Activated T-helper 1 cell treated with anti-CD3 and anti-CD28 coated beads, Interleukin-2, amount 50 U/mL, for 16 hours (primary cell): ENCODE measurements at places on chromosomes 7 and 10.

DNA sequence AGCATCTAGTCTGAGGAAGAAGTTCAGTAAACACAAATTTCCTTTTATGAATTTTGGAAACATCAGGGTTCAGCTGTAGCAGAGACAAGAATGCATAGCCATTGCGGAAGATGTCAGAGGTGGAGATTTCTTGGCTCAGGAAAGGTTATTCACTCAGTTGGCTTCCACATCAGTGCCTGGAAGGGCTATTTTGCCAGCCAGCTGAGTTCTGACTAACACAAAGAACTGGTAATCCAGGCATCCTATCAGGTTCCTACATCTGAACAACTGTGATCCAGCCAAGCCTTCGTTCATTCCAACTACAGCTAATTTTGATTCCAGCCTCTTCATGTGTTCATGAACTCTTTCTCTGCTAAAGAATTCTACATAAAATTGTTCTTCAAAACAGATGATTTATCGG lies 965.6 kb downstream of the XPNPEP1 start:
- DNase-seq: no peak

DNA sequence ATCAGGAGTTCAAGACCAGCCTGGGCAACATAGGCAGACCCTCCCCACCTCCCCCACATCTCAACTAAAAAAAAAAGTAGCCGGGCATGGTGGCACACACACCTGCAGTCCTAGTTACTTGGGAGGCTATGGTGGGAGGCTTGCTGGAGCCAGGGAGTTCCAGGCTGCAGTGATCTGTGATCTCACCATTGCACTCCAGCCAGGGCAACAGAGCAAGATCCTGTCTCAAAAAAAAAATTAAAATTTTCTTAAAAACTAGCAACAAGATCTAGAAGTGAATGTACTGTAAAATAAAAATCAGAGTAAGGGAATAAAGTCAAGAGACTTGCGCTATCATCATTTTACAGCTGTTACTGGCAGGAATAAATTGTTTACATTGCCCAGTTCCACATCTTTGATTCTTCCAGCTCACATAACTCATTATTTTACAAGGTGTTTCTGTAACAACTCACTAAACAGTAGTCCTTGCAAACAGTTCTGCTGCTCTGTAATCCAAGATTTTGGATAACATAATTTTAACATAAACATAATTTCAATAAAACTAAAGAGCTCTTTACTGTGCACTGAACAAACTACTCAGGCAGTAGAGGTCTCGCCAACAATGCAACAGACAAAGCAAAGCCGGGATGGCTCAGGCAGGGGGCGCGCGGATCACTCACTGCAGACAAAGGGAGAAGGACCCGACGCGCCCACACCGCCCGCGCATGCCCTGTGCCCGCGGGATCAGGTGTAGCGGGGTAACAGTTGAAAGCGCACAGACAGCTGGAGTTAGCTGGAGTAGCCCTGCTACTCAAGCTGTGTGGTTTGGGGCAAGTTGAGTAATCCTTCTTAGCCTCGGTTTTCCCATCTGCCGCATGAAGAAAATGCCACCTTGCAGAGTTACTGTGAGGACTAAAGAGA lies 73.3 kb upstream of the NFE2L3 start:
- DNase-seq: peak; percentile 67

GRCh38 chr7:42217548-42217947 lies 19.5 kb downstream of the GLI3 start:
- DNase-seq: no peak

GRCh38 chr7:135795846-135796570 lies 47.4 kb upstream of the FAM180A start:
- DNase-seq: no peak

GRCh38 chr7:96495751-96496216 lies 173.9 kb upstream of the SLC25A13 start:
- no peak for DNase-seq

DNA sequence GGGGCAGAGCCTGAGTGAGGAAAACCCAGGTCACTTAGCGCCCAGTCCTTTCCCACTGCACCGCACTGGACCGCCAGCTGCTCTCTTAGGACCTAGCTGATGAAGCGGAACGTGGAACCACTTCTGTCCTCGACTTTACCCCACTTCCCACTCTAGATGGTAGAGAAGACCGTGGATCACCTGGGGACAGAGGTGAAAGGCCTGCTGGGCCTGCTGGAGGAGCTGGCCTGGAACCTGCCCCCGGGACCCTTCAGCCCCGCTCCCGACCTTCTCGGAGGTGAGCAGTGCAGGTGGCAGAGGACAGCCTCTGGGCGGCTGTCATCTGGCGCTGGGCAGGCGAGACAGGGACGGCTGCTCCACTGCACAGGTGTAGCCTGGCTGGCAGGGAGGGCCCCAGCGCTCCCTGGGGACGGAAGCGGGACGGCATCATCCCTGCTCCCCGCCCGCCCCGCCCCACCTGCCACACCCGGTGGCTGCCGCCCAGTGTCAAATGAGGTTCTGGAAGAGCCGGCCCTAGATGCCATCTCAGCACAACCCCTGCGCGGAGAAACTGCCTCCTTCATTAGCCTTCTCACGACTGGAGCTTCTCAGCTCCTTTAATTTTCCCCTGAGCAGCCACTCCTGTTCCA lies 11.7 kb downstream of the PLAC9 start:
- no peak for DNase-seq

GRCh38 chr10:67095531-67095930 lies 169.7 kb downstream of the LRRTM3 start:
- DNase-seq: no peak

DNA sequence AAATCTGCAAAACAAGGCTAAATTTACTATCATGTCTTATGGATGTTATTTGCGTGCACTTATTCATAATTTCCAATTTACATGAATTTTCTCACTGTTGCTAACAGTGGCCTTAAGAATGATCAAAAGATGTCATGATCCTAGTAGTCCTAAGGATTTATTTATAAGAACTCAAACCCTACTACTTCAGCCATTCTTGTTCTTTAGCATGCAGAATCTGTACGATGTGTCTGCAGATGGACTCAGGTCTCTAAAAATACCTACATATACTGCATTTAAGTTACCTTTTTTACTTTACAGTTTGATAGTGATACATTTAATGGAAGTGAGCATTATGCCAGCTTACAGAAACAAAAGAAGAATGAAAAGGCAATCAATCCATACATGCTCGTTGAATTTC lies 91.2 kb downstream of the ZNF277 start:
- DNase-seq: no peak

GRCh38 chr10:72455889-72456595 lies 101.3 kb upstream of the DNAJB12 start:
- DNase-seq: no peak

- DNase-seq: no peak
These were observed 101.0 kb upstream of the SHH start for GRCh38 chr7:155913291-155913690.

DNA sequence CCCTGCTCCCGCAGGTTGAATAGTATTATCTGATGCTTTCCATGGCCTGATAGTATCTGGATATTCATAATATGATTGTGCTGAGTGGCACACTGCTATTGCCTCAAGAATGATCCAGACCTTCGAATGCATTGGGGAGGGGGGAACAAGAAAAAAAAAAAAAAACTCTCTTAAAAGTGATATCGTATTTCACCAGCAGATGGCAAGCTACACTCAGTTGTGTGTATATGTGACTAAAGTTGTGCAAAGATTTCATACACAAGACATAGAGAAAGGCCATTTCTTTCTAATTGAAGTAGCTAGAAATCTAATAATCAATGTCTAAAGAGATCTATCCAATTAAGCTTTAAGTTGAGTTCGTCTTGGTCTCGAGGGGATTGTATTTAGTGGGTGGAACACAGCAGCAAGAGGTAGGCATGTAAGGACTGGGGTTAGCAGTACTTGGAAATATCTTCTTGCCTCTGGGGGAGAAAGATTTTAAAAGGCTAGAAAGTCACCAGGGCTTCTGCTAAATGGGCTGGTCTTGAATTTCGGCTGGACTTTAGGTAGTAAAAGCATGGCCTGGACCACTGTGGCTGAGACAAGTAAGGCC lies 15.3 kb downstream of the SFRP4 start:
- DNase-seq: no peak

- no peak for DNase-seq
These were observed 44.5 kb downstream of the LANCL2 start for GRCh38 chr7:55409482-55410225.

DNA sequence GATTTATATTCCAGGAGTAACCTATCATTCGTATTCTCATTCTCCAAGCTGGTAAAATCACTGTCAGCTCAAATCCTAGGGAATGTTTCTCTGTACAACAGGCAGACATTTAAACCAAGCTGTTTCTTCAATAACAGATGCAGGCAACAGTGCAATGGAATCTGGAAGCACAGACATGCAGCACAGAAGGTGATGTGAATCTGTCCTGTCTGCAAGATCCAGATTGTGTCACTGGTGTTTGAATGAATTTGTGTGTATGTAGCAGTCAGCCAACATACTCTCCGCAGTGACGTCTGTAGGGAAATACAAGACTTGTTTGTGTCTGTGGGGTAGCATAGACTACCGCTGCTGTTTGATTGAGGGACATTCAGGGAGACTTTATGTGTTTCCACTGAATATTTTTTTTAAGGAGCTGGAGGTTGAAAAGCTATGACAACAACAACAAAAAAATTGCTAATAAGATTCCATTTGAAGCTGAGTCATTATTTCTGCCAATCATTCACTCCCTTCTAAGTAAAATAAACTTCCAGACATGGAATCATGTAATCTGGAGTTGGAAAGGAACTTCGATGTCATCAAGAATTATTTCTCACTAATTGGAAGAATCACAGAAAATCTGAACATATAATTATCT lies 122.9 kb upstream of the MYO3A start:
- DNase-seq: no peak

- no peak for DNase-seq
These were observed 229.5 kb downstream of the ARHGAP21 start for GRCh38 chr10:24494236-24494635.

DNA sequence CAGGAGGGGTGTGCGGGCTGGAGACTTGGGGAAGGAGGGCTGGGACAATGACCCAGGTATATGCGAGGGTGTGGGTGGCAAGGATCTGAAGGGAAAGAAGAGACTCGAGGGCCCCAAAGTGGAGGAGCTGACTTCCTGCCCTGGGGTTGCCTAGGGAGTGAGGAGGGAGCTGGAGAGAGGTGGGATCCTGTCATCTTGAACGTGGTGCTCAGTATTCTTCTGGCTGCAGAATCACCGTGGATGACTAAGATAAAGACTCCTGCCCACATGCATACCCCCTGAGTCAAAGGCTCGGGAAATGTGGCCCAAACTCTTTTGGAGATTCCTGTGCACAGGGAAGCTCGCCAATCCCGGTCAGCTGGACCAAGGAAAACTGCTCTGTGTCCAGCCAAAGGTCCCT lies 31.2 kb downstream of the COL17A1 start:
- no peak for DNase-seq

GRCh38 chr10:103186128-103186527 lies 6.9 kb downstream of the NT5C2 start:
- DNase-seq: no peak

DNA sequence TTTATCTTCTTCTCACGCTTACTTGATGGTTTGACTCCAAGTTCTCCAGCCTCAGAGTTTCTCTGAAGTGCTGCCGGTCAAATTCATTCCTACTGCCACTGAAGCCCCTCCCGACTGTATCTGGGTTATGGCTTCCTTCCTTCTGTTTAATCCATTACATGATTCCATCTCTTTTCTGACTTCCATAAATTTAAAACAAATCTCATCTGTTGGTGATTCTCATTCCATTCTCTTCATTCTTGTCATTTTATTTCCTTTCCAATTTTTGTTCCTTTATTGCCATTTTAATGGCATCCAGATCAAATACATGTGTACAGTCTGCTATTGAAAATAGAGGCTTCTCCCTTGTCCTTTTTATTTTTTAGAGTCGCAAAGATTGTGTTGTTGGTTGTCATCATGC lies 25.4 kb upstream of the HIBADH start:
- DNase-seq: no peak

- DNase-seq: no peak
These were observed 20.7 kb upstream of the CACUL1 start for GRCh38 chr10:118775478-118775877.

DNA sequence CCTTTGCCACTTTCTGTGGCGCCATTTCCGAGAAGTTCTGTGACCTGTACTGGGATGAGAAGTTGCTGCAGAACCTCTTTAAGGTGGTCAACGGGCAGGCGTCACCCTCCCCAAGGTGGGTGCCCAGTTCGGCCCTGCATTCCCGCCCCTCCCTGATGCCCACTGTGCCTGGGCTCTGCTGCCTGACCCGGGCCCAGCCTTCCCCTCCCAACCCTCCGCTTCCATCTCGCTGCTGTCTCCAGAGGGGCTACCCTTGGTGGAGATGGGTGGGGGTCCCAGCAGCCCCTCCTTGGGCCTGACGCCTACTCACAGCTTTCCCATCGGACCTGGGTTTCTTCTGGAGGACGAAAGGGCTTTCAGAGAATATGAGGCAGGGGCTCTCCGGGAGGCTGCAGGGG lies 30.5 kb upstream of the UTF1 start:
- no peak for DNase-seq

GRCh38 chr10:77120012-77120411 lies 517.6 kb downstream of the KCNMA1 start:
- no peak for DNase-seq

GRCh38 chr7:114070246-114070645 lies 151.4 kb upstream of the PPP1R3A start:
- no peak for DNase-seq

DNA sequence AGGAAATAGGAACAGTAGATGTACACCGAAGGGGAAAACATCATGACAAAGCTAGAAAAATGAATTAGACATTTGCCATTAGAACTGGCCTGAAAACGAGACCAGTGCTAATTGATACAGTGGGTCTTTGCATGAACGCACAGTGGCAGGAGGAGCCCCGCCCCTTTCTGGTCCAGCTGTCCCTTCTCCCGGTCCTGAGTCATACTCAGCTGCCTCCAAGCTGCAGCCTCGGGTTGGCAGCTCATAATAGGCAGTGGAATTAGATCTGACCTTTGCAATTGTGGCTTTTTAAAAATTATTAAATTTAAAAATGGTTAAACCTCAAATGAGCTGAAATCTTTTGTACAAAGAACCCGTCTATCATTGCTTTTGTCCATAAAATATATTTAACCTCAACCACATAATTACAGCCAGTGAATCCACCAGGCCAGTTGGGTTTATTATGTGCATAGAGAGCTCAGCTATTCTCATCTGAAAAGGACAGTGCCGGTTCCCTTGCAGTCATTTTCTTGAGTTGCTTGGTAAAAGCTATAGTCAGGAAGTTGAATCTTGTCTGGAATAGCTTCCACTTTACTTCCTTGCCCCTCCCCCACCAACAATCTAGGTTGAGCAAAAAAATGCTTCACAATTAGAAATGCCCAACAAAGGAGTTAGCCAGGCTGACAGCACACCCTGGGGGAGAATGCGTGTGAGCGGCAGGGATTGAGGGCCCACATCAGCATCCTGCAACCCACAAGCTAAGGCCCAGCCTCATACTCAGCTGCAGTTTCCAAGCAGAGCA lies 147.1 kb downstream of the BUB3 start:
- no peak for DNase-seq

- DNase-seq: no peak
These were observed 297.0 kb downstream of the PHTF2 start for GRCh38 chr7:78095549-78095948.

GRCh38 chr7:93960986-93961385 lies 39.5 kb downstream of the GNG11 start:
- no peak for DNase-seq
